ENCODE measurements at places on chromosomes 5 and 9.

- no peak for DNase-seq
Observed at GRCh38 chr9:131876486-131876885, 136.6 kb upstream of the RAPGEF1 start.

DNA sequence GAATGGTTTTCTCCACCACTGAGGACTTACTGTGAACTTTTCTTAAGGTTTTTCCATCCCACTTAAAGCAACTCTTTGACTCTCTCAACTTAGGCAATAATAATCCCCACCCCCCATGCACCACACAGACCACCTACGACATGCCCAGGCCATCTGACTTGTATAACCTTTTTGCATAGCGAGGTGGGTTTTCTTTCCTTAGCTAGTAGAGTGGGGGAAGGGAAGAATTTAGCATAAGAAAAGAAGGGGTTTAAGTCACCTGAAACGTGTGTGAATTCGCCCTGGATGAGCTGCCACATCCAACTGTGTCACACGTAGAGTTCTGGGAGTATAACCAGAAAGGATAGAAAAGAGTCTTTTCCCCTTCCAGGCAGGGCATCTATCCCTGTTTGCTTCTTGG, 262.7 kb downstream of the YTHDC2 start:
- DNase-seq: no peak

DNA sequence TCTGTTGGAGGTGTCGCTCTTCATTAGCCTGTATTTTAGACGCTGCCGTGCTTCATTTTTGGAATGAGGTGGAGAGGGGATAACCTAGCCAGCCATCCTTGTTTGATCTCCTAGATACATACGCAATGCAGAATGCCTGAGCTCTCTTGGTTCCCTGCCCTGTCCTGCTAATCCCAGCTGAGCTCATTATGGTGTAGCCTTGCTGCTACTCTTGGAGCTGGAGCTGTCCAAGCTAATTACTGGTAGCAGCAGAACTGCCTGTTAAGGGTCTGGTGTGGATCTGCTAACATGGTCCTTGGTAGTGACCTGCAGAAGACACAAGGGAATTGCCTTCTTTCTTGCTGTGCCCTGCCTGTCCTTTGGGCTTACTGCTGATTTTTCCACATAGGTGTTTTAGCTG, 207.9 kb downstream of the CNTLN start:
- DNase-seq: no peak

DNA sequence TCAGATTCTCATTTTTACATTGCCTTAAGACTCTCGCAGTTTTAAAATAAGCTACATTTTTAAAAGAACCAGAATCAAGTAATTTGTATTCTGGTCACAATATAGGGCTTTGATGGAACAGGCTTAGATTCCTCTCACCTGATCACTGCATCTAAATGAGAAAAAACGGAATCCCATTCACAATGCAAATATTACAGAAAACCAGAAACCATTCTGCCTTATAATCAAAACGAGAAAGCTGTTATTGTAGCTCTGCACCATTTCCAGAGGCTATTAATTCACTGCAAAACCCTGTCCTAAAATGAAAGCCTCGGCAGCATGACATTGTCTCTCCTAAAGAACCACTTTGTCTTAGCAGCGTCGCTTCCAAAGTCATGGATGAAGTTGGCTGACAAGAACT, 116.1 kb upstream of the ZNF366 start:
- no peak for DNase-seq

DNA sequence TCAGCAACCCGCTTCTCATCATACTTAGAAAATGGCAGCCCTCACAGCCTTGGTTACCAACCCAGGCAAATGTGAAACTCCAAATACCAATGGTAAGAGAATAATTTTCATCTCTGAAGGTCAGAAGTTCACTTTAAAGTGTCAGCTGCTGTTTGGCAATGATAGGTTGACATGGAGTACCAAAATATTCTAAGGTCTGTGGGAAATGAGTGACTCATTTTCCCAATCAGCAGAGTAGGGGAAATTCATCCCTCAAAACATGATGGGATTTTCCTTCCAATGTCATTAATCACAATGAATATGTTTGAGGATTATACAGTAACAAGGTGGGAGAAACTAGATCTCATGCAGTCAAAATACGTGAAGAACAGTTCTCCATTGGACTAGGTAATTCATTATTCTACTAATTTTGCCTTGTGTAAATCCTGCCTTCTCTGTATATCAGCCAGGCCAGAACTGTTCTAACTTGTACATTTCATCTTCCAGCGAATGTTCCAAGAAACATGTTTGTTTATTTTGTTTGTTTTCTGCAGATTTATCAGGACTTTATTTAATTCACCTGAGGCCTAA, 53.1 kb upstream of the ERBIN start:
- DNase-seq: no peak
